ENCODE measurements at places on chromosomes 7 and 10.

- no peak for DNase-seq
Observed at GRCh38 chr7:78635026-78635793, 818.3 kb downstream of the MAGI2 start.

DNA sequence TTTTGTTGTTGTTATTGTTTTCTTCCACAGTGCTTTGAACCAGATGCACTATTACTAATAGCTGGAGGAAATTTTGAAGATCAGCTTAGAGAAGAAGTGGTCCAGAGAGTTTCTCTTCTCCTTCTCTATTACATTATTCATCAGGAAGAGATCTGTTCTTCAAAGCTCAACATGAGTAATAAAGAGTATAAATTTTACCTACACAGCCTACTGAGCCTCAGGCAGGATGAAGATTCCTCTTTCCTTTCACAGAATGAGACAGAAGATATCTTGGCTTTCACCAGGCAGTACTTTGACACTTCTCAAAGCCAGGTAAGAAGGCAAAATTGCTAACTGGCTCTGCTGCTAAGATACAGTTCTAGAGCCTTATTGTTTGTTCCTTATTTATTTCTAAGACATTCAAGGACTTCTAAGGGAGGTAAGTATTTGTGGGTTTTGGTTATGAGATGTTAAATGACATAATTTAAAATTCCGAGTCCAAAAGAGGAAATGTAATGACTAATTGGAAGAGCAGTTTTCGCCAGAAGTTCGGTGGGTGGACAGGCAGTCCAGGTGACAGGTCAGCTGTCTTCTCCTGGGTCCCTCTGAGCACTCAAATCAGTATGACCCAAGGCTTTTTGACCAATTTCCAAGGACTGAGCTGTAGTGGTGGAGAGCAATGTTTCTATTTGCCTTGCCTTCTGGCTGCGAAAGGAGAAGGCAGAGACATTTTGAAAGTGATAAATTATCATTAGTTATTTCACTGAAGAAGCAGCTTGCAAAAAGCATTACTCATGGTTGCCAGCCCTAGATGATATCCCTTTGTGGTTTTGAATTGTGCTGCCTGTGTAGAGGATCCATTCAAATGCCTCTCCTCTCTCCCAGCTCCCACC lies 10.1 kb downstream of the SLC39A12 start:
- no peak for DNase-seq

DNA sequence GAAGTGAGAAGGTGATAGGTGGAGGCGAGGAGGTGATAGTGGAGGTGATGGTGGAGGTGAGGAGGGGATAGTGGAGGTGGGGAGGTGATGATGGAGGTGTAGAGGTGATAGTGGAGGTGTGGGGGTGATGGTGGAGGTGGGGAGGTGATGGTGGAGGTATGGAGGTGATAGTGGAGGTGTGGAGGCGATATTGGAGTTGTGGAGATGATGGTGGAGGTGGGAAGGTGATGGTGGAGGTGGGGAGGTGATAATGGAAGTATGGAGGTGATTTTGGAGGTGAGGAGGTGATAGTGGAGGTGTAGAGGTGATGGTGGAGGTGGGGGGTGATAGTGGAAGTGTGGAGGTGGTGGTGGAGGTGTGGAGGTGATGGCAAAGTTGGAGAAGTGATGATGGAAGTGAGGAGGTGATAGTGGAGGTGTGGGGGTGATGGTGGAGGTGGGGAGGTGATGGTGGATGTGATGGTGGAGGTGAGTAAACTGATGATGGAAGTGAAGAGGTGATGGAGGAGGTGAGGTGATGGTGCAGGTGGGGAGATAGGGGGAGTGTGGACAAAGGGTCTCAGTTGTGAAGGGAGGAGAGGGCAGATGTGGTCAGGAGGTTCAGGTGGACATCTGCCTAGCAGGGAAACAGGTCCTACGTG lies 36.6 kb downstream of the ADCY1 start:
- no peak for DNase-seq

DNA sequence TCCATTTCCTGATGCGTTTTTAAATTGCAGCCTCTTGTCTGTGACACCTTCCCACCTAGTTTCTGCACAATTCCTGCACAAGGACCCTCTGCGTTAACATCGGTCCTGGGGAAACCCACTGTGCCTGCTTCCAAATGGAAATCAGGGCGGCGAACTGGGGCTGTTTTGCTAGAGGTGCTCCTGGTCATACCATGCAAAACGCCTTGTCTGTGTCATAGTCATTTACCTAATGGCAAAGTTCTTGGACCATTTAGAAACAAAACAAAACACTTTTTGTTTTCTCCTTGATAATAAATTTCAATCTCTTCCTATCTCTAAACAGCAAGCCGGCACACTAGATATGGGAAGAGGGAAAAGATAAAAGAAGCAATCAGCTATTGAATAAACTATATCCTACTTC lies 206.9 kb upstream of the KLF14 start:
- no peak for DNase-seq

DNA sequence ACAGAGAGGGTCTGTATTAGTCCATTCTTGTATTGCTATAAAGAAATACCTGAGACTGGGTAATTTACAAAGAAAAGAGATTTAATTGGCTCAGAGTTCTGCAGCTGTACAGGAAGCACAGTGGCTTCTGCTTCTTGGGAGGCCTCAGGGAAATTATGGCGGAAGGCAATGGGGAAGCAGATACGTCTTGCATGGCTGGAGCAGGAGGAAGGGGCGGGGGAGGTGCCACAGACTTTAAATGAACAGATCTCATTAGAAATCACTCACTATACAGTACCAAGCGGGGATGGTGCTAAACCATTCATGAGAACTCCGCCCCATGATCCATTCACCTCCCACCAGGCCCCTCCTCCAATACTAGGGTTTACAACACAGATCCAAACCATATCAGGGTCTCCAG lies 3.7 kb upstream of the CALU start:
- no peak for DNase-seq

GRCh38 chr7:110973196-110973990 lies 117.5 kb upstream of the LRRN3 start:
- no peak for DNase-seq

DNA sequence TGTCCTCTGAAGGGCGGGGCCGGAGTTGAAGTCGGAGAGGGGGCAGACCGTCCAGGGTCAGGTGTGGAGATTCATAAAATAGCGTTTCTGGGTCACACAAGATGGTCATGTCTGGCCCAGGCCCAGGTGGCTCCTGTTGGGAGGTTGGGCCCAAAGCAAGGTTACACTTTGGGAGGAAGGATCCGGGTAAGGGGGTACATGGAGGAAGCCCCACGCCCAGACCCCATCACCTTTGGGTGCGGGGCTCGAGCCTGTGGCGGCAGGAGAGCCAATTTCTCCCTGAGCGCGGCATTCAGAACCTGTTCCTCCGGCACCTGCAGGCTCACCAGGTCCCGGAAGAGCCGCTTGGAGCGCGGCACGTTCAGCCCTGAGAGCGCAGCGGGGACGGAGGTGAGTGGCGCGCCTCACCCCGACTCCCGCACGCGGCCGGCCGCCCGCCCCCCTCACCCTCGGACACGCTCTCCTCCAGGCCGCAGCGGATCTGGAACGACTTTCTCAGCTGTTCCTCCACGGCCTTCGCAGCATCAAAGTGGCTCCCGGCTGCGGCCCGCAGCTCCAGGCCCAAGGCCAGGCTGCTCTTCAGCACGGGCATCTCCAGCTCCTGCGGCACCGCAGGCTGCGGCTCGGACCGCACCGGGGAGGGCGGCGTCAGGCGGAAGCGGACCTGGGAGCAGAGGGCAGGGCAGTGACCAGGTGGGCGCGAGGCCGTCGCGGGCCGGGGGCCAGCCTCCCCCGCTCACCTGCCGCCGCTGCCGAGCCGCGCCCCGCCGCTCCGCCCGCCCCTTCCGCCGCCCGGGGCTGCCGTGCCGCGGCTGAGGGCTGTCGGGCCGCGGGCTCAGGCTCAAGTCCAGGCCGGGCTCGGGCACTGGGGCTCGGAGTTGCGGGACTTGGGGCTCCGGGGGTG lies 644 bp downstream of the PPP1R35 start:
- DNase-seq: peak; percentile 86

GRCh38 chr10:118844731-118845521 lies 90.2 kb upstream of the CACUL1 start:
- no peak for DNase-seq

- no peak for DNase-seq
Observed at GRCh38 chr10:99854860-99855259, 72.4 kb downstream of the ABCC2 start.

DNA sequence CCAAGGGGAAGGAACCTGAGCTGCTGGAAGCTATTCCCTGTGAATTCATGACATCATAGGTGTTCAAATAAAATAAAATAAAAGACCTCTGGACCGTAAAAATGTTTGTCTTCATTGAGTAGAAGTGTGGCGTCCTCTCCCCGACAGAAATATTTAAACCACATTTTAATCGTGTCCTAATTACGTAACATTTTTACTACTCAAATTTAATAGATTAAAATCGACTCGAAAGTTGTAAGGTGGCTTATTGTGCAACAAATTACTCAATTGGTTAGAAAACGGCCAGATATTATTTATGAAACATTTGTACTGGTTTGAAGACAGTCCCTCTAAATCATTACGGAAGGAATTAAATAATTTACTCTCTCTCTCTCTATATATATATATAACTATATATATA lies 15.5 kb upstream of the NCAPG2 start:
- no peak for DNase-seq

DNA sequence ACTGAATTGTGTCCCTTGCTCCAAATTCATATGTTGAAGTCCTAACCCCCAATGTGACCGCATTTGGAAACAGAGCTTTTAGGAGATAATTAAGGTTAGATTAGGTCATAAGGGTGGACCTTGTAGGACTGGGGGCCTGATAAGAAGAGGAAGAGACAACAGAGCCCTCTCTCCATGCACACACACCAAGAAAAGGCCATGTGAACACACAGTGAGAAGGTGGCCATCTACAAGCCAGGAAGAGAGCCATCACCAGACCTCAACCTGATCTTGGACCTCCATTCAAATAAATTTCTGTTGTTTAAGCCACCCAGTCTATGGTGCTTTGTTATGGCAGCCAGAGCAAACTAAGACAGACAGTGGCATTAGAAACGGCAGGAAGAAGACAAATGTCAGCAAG lies 12.5 kb upstream of the PRKAR2B start:
- DNase-seq: no peak

- no peak for DNase-seq
Observed at GRCh38 chr10:18713077-18713476, 53.8 kb downstream of the ARL5B start.

- no peak for DNase-seq
Observed at GRCh38 chr7:55369427-55370400, 4.6 kb downstream of the LANCL2 start.

- DNase-seq: no peak
Observed at GRCh38 chr7:140453273-140453672, 26.0 kb downstream of the MKRN1 start.

- no peak for DNase-seq
Observed at GRCh38 chr10:12638103-12638502, 288.8 kb downstream of the CAMK1D start.

DNA sequence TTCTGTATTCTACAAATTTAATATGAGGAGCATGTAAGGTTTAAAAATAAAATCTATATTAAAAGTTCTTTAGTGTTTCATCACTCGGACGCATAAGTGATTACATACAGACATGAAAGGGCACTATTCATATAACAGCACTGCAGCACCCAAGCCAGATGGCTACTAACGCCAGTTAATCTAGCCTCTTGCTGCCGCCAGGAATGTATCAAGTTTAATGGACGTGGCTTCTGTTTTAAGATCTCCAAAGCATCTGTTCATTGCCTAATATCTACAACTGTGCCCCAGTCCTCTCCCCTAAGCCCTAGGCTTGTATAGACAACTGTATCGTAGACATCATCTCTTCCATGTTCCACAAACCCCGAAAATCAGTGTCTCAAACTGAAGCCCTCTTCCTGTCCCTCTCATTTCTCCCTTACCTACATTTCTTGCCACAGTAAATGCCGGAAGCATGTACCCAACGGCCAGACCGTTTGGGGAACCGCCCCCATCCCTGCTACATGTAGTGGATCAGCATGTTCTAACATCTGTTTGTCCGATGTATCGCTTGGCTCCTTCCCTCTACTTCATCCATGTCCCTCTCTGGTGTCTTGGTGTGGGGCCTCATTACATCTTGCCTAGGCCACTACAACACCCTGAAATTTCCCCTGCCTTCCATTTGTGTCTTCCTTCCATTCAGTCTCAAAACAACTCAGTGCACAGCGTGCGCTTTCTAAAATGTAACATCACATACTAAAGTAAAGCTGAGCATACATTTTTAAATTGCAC lies 147.5 kb upstream of the RSU1 start:
- DNase-seq: no peak
